ENCODE measurements at places on chromosomes 7 and 10.
A peak's percentile ranks its signal among the peaks of the same experiment; 100 is the strongest.

GRCh38 chr7:81503336-81503735, 266.5 kb downstream of the HGF start:
- no peak for DNase-seq

DNA sequence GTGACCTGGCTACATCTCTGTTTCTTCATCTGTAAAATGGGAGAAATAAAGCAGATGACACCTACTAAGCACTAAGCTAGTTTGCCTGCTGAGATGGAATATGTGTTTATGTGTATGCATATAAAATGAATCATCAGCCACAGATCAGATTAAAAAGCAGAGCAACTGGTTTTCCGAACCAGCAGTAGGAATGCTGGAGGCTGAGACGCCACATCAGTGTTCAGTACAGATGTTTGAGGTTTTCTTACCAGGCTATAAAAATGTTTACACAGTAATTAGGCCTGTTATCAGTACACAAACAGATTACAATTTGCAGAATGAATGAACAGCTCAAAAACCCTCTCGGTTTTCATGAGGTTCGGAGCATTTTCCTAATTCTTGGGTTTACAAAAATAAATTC, 85.8 kb downstream of the CALN1 start:
- DNase-seq: no peak

- DNase-seq: peak; percentile 33
These were observed 81.8 kb upstream of the SFMBT2 start for GRCh38 chr10:7492660-7493046.

- DNase-seq: no peak
These were observed 17.3 kb downstream of the CYP2W1 start for GRCh38 chr7:999941-1000935.

- no peak for DNase-seq
These were observed 19.8 kb upstream of the DNAAF5 start for GRCh38 chr7:706721-707120.

GRCh38 chr10:80590585-80591125, 53.0 kb downstream of the SH2D4B start:
- DNase-seq: no peak

- DNase-seq: no peak
These were observed 143.2 kb downstream of the RNLS start for GRCh38 chr10:88439932-88440331.

DNA sequence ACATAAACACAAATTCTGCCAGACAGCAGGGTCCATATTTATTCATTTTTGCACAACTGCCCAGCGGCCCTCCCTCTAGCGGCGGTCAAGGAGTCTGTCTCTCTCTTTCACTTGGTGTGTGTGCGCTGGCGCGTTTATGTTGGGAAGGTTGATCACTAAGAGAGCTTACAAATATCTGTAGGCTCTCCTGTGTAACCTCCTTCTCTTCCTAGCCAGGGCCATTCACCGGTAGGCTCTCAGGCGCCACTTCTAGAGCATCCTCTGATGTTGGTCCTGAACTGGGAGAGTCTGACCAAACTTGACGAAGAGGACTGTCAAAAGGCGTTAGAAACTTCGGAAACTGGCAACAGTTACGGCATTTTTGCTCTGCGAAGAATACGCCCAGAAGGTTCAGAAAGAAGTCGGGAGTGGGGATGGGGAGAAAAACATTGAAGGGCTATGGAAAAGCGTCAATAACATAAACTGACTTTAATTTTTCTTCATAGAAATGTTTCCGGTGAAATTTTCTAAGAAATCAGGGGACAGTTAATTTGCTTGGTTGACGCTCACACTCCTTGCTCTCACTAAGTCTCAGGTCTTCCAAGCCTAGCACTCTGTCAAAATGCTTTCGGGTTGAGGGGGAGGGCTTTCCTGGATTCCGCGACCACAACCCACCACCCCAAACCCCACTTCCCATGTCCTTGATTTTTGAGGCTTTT, 731.1 kb downstream of the ZWINT start:
- peak; percentile 28 for DNase-seq

- no peak for DNase-seq
These were observed 203.4 kb downstream of the PHTF2 start for GRCh38 chr7:78002021-78002420.

DNA sequence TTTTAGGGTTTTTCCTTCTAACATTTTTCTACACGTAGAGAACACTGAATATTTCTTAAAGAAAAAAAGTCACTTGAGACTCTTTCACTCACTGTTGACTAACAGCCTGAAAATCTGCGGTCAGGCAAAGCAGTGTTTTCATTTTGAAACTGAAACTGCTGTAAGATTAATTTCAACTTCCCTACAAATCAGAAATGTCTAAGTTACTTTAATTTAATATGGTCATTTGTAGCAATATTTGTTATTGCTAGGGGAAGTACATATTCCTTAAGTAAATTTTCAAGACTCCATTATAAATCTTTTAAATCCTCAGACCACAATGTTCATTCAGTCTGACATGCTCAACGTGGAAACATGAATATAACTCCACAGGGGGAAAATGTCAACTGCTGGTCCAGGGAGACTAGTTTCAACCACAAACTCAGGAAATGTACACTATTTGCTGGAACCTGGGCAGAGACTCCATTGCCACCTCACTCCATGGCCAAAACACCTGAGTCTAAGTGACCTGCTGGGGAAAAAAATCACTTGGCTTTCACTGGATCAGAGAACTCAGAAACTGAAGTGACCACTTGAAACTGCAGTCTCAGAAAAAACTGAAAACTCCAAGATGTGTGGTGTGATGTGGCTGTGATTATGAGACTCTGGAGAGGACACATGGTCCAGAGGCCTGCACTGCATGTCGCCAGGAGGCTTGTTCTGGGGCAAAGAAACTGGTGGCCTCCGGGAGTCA, 161.2 kb downstream of the TAX1BP1 start:
- DNase-seq: peak; percentile 75

DNA sequence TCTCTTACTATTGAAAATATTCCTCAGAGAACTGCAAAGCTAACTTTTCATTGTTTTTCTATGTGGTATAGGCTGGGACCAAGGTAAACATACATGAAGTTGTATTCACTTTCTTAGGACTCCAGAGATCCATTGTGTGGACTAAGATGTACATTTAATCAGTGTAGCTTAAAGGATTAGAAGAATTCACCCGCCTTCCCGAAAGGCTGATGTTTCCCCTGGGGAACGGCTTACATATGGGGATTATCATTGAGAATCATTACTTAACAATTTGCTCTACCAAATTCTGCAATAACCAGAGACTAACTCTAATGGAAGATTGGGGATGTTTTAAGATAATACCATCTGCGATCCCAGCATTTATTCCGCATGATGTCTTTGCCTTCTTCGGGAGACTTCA, 257.1 kb upstream of the KIAA1217 start:
- DNase-seq: no peak

- no peak for DNase-seq
These were observed 7.7 kb upstream of the HTR5A start for GRCh38 chr7:155062411-155062810.

DNA sequence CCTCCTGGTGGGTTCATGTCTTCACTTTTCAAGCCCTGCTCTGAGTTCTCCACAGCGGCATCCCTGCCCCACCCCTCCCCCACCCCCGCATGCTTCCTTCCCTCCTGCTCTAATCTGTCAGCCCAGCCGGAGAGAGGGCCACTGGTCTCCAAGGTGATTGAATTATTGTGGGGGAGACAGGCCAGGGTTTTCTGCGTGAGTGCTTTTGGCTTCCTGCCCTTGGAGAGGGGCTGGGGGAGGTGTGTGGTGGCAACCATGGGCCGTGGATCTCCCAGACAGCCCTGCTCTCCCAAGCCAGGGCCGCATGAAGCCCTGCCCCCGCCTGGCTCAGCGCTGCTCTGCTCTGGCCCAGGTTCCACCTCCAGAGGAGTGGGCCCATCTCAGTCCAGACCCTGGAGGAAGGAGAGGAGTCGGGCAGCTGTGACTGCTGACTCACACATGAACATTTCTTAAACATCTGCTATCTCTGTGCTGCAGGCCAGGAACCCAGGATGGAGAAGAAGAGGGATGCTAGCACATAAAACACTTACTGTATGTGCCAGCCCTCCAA, 109.9 kb downstream of the ZMIZ1 start:
- DNase-seq: no peak

DNA sequence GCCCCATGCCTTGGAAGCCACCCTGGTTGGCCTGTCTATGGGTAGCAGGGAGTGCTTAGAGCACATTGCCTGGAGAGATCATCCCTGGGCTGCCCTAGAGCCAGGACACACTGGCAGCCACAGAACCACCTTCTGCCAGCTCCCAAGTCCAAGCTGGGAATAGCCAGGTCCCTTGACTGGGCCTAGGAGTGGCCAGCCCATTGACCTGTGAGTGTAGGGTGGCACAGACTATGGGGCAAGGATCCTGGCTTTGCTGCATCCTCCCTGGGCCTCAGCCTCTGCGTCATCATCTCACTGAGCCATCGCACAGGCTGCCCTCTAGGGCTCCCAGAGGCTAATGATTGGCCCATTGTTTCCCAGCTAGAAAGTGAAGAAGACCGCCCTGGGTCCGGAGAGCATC, 7.0 kb downstream of the AQP1 start:
- DNase-seq: no peak

- no peak for DNase-seq
These were observed 11.5 kb downstream of the VIM start for GRCh38 chr10:17239345-17240085.

GRCh38 chr10:52573347-52573746, 199.2 kb downstream of the MBL2 start:
- no peak for DNase-seq
